Foreskin fibroblast (primary cell): ENCODE measurements at places on chromosomes 16 and 17.
A peak's percentile ranks its signal among the peaks of the same experiment; 100 is the strongest.

DNA sequence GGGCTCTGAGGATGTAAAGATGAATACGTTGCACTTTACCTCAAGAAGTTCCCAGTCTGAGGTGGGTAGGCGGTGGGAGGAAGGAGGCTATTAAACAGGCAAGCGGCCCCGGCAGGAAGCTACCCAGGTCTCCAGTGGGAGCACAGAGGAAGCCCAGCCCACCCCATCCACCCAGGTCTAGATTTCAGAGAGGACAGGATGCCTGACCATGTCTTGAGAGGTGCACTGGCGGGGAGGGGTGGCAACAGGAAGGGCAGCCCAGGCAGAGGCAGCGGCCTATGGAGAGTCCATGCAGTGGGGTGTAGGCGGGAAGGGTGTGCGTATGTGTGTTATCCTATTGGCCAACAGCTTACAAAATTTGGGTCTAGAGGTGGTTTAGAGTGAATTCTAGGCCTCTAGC, 13.9 kb downstream of the SARM1 start:
- DNase-seq, result no peak

DNA sequence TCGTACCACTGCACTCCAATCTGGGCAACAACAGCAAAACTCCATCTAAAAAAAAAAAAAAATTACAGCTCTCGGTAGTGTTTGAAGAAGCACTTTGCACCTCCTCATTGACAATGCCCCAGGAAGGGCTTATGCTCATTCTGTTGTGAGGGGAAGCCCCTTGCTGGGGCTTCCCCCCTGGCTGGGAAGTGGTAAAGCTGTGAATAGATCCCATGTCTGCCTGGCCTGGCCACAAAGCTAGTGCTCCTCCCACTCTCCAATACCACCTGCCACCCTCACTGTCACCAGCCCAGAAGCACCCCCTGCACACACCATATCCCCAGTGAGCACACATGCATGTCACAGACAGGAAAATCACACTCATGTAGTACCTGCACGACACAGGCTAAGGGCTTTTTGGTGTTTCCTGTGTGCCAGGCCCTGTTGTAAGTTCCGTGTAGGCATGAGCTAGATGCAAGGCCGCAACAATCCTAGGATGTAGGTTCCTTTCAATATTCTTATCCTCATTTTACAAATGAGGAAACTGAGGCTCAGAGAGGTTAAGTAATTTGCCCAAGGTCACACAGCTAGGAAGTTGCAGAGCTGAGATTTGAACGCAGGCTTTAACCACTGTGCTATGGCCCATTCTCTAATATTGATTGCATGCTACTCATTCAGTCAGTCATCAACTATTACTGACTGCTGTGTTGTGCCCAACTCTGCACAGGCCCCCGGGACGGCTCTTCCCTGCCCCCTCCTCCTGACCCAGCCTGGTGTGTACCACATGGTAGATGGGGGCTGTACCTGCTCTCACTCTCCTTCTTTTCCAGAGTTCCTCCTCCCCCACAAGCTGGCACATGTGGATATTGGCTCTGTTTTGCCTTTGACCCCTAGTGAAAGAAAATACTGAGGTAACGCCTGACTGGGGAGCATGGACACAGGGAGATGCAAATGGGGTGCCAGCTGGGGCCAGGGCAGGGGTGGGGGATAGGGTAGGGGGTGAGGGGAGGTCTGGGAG, 11.9 kb upstream of the COL1A1 start:
- no peak for DNase-seq

GRCh38 chr16:84845496-84846002, 25.8 kb downstream of the CRISPLD2 start:
- DNase-seq, result no peak

- peak; percentile 7 for DNase-seq
Observed at GRCh38 chr16:82506692-82507670, 119.8 kb upstream of the CDH13 start.

GRCh38 chr17:68356949-68357455, 65.7 kb downstream of the ARSG start:
- DNase-seq, result no peak

- peak; percentile 89 for DNase-seq
Observed at GRCh38 chr17:48074322-48075081, 26.3 kb downstream of the NFE2L1 start.
